ENCODE measurements at places on chromosomes 6 and 20. TPM values are rescaled to one million over a fixed set of nuclear protein-coding genes. Genes with fewer than 3 reads are reported as not detected.

Gene RIPOR3
- 1.6 TPM for total RNA-seq

Gene C20orf204
- total RNA-seq = 1.6 TPM

Gene STMND1
- total RNA-seq = not detected

Gene ULBP3
- 0.41 TPM for total RNA-seq

Gene C4B
- 4.1 TPM for total RNA-seq

Gene SLC22A2
- not detected for total RNA-seq

Data from fibroblast of the aortic adventitia (primary cell).